Lung (tissue), 17 donors: ENCODE measurements at places on chromosomes 3 and 15.

DNA sequence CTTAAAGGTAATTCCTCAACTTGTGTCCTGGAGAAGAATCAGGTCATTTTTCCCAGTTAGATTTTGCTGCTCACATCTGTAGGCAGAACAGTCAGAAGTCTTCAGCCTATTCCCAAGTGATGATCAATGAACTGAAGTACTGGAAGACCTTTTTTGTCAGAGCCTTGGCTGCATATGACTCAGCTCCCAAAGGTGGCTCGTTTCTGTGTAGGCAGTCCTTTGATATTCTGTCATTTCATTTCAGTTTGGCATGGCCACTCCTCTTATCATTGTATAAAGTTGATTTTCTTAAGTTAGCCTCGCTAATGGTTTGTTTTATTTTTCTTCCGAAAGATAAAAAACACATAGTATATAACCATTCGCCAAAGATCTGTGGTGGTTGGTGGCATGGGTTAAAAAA is 90.7 kb downstream of the KLHL25 start:
- no peaks in the 10 kb centered on the region for H3K36me3 ChIP-seq
- H3K4me1 ChIP-seq = peaks cover 13% of the 10 kb centered on the region
- H3K4me3 ChIP-seq = no peak overlapping the region
- H3K27ac ChIP-seq = peak overlapping the region; percentile 93
- DNase-seq = no peak

GRCh38 chr3:18446149-18446825 is 21.1 kb upstream of the SATB1 start:
- no peak overlapping the region for H3K4me3 ChIP-seq
- DNase-seq = peak; percentile 18
- H3K27ac ChIP-seq = no peak overlapping the region

- H3K4me3 ChIP-seq = no peak overlapping the region
- no peak for DNase-seq
- no peaks in the 10 kb centered on the region for H3K36me3 ChIP-seq
- H3K4me1 ChIP-seq = no peaks in the 10 kb centered on the region
- H3K27me3 ChIP-seq = no peaks in the 10 kb centered on the region
- H3K27ac ChIP-seq = no peak overlapping the region
Measured at GRCh38 chr3:74233091-74233490, 381.4 kb downstream of the CNTN3 start.

DNA sequence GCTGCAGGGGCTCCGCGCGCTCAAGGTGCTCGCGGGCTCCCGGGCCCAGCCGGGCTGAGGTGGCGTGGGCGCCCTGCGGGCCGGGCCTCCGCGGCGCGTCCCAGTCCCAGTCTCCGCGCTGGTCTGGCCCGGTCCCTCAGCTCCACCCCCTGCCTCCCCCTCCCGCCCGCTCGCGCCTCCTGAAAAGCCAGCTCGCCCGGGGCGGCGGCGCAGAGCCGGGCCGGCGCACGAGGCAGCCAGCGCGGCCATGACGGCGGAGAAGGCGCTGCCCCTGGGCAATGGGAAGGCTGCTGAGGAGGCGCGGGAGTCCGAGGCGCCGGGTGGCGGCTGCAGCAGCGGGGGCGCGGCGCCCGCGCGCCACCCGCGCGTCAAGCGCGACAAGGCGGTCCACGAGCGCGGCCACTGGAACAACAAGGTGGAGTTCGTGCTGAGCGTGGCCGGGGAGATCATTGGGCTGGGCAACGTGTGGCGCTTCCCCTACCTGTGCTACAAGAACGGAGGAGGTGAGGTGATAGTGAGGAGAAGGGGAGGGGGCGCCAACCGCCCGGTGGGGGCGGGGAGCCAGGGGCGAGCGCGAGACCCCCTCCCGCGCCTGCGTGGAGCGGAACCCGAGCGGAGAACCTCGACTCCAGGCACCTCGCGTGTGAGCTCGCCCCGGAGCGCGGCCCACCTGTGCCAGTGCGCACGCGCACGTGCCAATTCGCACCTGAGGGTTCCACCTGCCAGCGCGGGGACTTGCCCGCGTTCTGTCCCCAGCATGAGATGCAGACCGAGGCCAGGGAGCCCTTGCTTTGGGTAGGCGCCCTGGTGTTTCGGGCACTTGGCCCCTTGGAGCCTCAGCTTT is at the start of gene SLC6A11:
Gene SLC6A11, plus strand, starts transcription at position 210 of the 844 bp plus-strand sequence. Its CDS starts 38 bp downstream, at position 248.
- peaks cover 43% of the 10 kb centered on the region for H3K27me3 ChIP-seq
- H3K27ac ChIP-seq = no peak within 1 kb of the TSS
- no peak within 1 kb of the TSS for H3K4me3 ChIP-seq
- peaks cover 4% of the 10 kb centered on the region for H3K4me1 ChIP-seq
- H3K36me3 ChIP-seq = no peaks in the 10 kb centered on the region

GRCh38 chr3:187612656-187613055 is 57.5 kb downstream of the SST start:
- no peaks in the 10 kb centered on the region for H3K36me3 ChIP-seq
- H3K27ac ChIP-seq = no peak overlapping the region
- DNase-seq = no peak
- no peaks in the 10 kb centered on the region for H3K27me3 ChIP-seq
- no peak overlapping the region for H3K4me3 ChIP-seq
- no peaks in the 10 kb centered on the region for H3K4me1 ChIP-seq

DNA sequence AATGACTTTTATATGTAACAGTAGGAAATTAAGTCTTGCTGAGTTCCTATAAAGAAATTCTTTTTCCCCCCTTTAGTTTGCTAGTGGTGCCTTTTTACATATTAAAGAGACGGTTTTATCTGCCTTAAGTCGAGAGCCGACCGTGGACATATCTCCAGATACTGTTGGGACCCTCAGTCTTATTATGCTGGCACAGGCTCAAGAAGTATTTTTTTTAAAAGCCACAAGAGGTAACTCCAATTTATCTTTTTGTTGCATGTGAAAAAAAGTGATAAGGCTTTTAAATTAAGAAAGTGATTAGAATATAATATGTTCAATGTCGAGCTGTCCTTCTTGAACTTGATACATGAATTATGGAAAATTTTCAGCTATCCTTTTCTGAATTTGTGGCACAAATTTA is 26.7 kb downstream of the PDCD6IP start:
- no peaks in the 10 kb centered on the region for H3K4me1 ChIP-seq
- peaks cover 12% of the 10 kb centered on the region for H3K36me3 ChIP-seq
- no peak for DNase-seq
- H3K27me3 ChIP-seq = no peaks in the 10 kb centered on the region

GRCh38 chr15:31409171-31409570 is 82.5 kb downstream of the KLF13 start:
- no peaks in the 10 kb centered on the region for H3K4me1 ChIP-seq
- H3K27ac ChIP-seq = no peak overlapping the region

GRCh38 chr3:151837057-151837456 is 23.1 kb downstream of the AADAC start:
- H3K27me3 ChIP-seq = no peaks in the 10 kb centered on the region
- H3K27ac ChIP-seq = no peak overlapping the region
- no peaks in the 10 kb centered on the region for H3K36me3 ChIP-seq

- no peak overlapping the region for H3K27ac ChIP-seq
- peaks cover 3% of the 10 kb centered on the region for H3K4me1 ChIP-seq
Measured at GRCh38 chr3:152646004-152646403, 188.9 kb upstream of the P2RY1 start.

DNA sequence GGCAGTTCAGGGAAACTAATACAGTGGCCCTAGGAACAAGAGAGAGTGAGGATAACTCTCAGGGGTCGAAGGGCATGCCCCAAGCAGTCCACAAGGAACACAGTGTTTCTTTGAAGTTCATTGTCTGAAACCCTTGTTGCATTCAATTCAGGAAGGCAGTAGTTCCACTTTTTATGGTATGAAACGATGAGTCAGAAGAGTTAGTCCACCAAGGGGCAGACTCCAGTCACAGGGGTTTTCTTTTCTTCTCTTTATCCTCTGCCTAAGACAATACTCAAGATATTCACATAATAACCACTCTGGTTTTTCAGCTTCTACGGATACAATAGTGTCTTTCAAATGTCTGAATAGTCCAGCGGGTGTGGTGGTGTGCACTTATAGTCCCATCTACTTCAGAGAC is 23.7 kb upstream of the TICRR start:
- H3K36me3 ChIP-seq = no peaks in the 10 kb centered on the region
- H3K27me3 ChIP-seq = no peaks in the 10 kb centered on the region
- H3K27ac ChIP-seq = no peak overlapping the region

DNA sequence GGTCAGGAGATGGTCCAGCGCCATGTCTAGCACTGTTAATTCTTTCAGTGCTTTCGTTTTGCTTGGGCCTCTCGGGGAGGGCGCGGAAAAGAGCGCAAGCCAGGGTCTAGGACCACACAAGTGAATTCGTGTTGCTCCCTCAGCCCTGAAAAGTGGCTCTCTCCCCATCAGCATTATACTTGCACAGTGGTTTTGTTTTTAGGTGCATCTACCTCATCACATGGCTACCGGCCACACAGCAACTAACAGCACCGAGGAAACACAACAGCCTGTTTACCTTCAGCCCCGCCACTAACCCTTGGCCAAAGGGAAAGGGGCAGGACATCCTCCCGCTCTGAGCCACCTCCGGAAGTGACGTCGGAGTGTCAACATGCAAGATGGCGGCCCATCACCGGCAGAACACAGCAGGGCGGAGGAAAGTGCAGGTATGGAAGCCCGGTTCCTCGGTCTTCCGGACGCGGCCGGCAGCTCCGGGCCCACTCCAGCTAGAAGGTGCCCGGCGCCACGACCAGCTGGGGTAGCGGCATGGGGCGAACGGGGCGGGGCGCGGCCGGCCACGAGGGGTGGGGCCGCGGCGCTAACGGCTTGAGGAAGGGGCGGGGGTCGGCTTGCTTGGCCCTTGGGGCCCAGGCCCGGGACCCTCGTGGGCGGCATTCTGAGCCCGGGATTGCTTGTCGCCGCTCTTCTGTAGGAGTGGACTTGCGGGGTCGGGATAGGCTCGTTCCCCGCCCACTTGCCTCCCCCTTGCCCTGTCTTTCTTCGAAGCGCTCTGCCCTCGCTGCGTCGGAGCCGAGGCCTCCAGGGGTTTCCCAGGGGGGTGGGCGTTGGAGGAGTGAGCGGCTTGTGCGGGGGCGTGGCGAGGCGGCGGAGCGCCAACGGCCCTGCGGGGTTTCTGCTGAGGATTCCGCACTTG is at the start of the genes SCN11A and WDR48:
Gene SCN11A, minus strand, starts transcription at position 296 of the 913 bp plus-strand sequence. CDS start 101,582 bp downstream, outside the sequence.
Gene WDR48, plus strand, starts transcription at position 368 of the 913 bp plus-strand sequence. Its CDS starts 10 bp downstream, at position 378.
- peaks cover 9% of the 10 kb centered on the region for H3K4me1 ChIP-seq
- no peaks in the 10 kb centered on the region for H3K27me3 ChIP-seq
- DNase-seq = peak; percentile 98
- H3K36me3 ChIP-seq = no peaks in the 10 kb centered on the region
- peak within 1 kb of the TSS; percentile 82 for H3K4me3 ChIP-seq

- no peak overlapping the region for H3K4me3 ChIP-seq
- H3K36me3 ChIP-seq = no peaks in the 10 kb centered on the region
- no peak overlapping the region for H3K27ac ChIP-seq
- H3K4me1 ChIP-seq = no peaks in the 10 kb centered on the region
- peak; percentile 8 for DNase-seq
Measured at GRCh38 chr3:140756240-140757016, 78.6 kb downstream of the TRIM42 start.
